Foreskin keratinocyte (primary cell): ENCODE measurements at places on chromosomes 7 and 10. TPM values are rescaled to one million over a fixed set of nuclear protein-coding genes. Genes with fewer than 3 reads are reported as not detected.

Gene PDCD11
- 47.9 and 53.1 TPM in 2 replicates for total RNA-seq

Gene CLEC5A
- 0.04 TPM in 1 of 2 replicates, not detected in the other for total RNA-seq

Gene MNX1
- total RNA-seq = 0.11 TPM in 1 of 2 replicates, not detected in the other

Gene ITIH5
- not detected in 2 replicates for total RNA-seq

Gene NPY4R2
- total RNA-seq = not detected in 2 replicates

Gene DYDC2
- 0.14 and 0.28 TPM in 2 replicates for total RNA-seq

Gene NDUFB2
- total RNA-seq = 217 and 239 TPM in 2 replicates

Gene MTPN
- 162 and 172 TPM in 2 replicates for total RNA-seq

Gene RAMP3
- total RNA-seq = not detected in 2 replicates

Gene PIP
- total RNA-seq = not detected in 2 replicates

Gene ACHE
- 0.10 and 0.11 TPM in 2 replicates for total RNA-seq

Gene GRM8
- not detected in 2 replicates for total RNA-seq

Gene SFTPD
- total RNA-seq = 0.07 TPM in 1 of 2 replicates, not detected in the other

Gene WNT2
- total RNA-seq = not detected in 2 replicates

Gene TMEM229A
- total RNA-seq = not detected in 2 replicates

Gene LRIT1
- not detected in 2 replicates for total RNA-seq

Gene IDI2
- not detected in 2 replicates for total RNA-seq

Gene ATOH7
- 0.07 TPM in 1 of 2 replicates, not detected in the other for total RNA-seq

Gene SERPINE1
- 265 and 427 TPM in 2 replicates for total RNA-seq

Gene SLC13A1
- not detected in 2 replicates for total RNA-seq

Gene SPDYE3
- total RNA-seq = not detected in 2 replicates

Gene MSS51
- 0.61 and 0.67 TPM in 2 replicates for total RNA-seq

Gene PKD2L1
- not detected in 2 replicates for total RNA-seq

Gene ADCYAP1R1
- total RNA-seq = not detected in 2 replicates

Gene GARS1
- total RNA-seq = 223 and 308 TPM in 2 replicates

Gene GPR26
- not detected in 2 replicates for total RNA-seq

Gene CNTNAP2
- 0.11 and 0.17 TPM in 2 replicates for total RNA-seq
